Stimulated activated CD4-positive, alpha-beta T cell treated with anti-CD3 and anti-CD28 coated beads, Interleukin-15, amount 100 ng/mL, for 1 hour (primary cell): ENCODE measurements at places on chromosomes 1 and 21.

DNA sequence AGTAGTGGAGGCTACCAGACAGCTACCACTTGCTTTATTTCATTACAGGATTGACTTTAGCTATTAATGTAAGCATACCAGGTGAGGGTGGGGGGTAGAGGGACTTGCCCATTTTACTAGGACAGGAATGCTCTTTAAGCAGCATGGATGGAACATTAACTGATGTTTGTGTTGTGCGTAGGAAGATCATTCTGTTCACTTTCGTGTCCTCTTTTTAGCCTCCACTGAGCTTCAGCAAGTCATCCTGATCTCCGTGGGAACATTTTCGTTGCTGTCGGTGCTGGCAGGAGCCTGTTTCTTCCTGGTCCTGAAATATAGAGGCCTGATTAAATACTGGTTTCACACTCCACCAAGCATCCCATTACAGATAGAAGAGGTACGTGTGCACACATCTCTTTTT, 29.3 kb downstream of the IFNGR2 start:
- no peak for DNase-seq

DNA sequence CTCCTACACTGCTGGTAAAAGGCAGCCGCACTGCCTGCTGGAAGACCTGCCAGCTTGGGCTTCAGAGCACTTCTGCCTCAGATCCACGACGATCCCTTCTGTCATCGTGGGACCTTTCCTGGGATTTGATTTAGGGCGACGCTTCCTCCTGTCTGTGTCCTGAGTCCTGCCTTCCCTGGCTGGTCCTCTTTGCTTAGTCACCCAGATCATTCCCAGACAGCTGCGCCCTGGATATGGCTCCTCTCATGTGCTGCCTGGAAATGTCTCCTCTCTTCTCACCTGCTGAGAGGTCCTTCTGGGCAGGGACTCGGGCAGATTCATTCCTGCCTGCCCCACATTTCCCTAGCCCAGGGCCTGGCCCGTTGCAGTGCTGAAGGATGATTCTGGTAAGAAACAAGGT, 72.4 kb upstream of the POU3F1 start:
- DNase-seq, result no peak

GRCh38 chr1:42765269-42765668, 1.6 kb downstream of the P3H1 start:
- DNase-seq, result no peak

DNA sequence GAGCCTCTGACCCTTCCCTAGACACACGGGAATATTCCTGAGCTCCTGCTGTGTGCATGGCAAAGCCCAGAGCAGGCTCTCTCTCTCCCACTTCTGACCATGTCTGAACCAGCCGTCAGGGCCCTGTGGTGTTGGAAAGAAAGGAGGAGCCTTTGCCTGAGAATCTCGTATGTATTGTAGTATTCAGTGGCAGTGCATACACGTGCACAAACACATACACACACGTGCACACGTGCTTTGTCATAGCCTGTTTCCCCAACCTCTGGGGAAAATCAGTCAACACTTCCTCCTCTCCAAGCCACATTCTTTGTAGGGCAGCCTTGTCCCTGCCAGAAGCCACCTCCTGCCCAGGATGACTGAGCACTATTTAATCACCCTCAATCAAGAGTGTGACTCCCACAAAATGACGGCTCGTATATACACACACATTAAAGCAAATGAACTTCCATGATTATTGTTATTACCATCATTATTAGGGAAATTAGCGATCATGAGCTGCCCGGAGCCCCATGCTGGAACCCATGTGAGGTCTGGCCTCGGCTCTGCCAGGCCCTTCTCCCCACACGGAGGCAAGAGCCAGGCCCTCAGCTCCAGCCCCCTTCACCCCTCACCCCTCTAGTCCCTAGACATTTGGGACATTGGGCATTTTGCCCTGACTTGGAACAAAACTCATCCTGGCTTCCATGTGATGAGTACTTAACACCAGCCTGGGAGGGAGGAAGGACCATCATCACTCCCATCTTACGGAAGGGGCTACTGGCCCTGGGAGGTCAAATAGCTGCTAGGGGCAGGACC, 331.9 kb downstream of the NPHP4 start:
- DNase-seq, result no peak

- no peak for DNase-seq
These were observed 3.7 kb upstream of the LRP8 start for GRCh38 chr1:53331446-53332185.

DNA sequence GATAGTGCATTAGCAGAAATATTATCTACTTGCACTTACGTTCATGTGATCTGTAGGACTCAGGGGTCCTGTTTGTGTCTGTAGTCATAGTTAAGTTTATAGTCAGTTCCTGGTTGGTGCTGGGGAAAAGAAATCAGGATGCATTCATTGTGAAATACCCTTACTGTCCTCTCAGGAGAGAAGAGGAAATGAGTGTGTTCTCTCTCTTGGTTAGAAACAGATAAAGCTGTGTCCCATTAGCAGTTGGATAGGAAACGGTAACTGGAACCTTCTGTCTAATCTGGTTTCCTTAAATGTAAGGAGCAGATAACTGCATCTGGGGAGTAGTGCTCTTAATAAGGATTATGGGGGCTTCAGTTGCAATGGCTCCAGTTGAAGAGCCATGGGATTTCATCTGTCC, 8.9 kb downstream of the SDCCAG8 start:
- no peak for DNase-seq

DNA sequence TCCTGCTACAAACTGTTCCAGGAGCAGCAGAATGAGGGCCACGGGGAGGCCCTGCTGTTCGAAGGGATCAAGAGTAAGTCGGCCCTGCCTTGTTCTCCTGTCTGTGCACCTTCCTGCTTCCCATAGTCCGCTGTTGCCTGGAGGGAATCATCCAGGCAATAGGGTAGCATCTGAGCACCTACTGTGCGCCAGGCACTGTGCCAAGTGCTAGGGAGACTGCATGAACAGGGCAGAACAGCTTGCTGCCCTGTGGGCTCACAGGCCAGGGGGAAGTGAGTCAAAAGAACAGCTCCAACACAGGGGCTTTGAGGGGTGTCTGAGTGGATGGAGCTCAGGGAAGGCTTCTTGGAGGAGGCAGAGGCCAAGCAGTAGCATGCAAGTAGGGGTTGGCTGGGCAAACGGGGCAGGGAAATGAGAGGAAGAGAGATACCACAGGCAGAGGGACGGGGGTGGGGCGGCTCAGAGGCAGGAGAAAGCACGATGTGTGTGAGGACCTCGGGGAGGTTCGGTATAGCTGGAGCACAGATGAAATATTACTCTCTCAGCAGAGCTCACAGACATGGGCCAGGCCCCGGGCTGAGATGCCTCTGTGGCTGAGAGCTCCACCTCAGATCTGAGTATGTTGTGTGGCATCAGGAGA, 15.5 kb upstream of the PADI6 start:
- DNase-seq, result no peak

- no peak for DNase-seq
These were observed at the start of gene KRTAP12-2 for GRCh38 chr21:44666401-44667320. KRTAP12-2 (minus strand) TSS chr21:44666927; CDS start chr21:44666886, 41 bp downstream.

- DNase-seq, result peak; percentile 34
These were observed at the start of gene IFI6 for GRCh38 chr1:27671964-27672749. IFI6 (minus strand) TSS chr1:27672192; CDS start chr1:27669314, 2,878 bp downstream.

DNA sequence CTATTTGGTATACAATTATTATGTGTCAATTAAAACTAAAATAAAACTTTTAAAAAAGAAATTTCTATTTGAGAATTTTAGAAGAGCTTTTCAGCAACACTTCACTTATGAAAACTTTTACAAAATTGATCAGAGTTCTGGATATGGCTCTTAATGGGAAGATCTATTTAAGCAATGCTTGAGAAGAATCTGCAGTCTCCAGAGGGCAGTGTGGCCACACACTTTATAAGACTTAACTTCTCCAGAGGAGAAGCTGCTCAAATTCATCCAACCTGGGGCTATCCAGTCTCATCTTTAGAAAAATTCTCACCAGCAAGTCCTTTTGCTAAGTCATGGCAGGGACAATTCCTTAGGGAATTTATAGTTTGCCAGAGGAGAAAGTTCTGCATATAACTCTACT, 25.2 kb upstream of the AGO1 start:
- no peak for DNase-seq

DNA sequence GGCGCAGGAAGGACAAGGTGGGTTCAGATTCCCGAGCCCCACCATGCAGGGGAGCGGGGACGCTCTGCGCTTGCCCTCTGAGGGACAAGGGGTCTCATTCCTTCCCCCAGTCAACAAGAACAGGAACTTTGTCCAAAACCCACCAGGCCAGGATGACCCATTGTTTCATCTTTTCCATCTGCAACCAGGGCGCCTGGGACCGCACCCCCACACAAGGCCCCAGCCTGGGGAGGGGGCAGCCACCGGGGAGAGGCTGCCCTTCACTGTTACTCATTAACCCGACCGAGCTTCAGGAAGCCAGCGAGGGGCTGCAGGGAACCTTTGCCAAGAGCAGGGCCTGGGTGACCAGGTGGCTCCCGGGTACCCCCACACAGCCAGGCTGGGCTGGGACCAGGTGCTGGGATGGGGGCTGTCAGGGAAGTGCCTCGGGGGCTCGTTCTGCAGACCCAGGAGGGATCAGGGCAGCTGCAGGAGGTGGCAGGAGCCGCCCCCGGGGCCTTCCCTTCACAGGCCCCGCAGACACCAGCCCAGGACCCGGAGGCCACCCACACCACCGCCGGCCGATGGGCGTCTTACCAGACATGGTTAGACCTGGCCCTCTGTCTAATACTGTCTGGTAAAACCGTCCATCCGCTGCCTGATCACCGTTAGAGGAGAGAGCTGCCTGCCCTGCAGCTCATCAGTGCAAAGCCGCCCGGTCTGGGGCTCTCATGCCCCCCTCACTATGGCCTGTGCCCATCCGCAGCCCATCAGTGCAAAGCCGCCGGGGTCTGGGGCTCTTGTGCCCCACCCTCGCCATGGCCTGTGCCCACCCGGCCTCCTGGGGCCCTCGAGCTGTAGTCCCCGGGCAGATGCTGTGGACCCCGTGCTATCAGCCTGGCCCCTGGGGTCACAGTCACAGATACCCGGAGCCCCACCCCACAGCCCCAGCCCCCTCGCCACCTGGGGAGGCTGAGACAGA, 4.9 kb upstream of the TTLL10 start:
- no peak for DNase-seq

- DNase-seq, result no peak
These were observed 6.9 kb downstream of the CD2 start for GRCh38 chr1:116760996-116761665.

GRCh38 chr1:196381544-196381943, 226.7 kb downstream of the KCNT2 start:
- DNase-seq, result no peak

- DNase-seq, result no peak
These were observed 15.4 kb downstream of the L1TD1 start for GRCh38 chr1:62209931-62210595.

GRCh38 chr1:205137901-205138300, 16.1 kb upstream of the RBBP5 start:
- no peak for DNase-seq

DNA sequence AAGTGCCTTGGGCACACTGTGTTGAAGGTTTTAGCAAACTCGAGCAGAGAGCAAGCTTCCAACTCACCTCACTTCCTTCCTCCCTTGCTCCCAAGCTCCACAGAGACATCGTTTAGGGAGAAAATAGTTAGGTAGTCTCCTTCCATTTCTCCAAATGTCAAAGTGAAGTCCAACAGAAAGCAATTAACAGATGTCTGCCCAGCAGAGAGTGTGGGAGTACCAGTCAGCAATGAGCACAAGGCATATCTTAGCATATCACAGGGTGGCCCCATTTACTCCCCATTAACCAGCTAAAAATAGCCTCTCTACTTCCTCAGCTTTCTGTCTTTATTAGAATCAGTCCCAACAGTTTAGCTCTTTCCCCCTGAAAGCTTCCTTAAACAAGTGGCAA, 334.2 kb upstream of the CAMK1G start:
- no peak for DNase-seq

DNA sequence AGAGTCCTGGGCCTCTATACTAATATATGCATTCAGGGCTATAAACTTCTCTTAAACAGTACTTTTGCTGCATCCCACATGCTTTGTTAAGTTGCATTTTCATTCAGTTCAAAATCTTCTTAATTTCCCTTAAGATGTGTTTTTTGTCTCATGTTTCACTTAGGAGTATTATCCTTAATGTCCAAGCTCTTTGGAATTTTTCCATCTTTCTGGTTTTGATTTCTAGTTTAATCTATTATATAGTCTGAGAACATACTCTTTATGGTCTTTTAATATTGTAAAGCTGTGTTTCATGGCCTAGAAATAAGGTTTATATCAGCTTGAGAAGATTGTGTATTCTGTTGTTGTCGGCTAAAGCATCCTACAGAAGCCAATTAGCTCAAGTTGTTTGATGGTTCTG, 1041.8 kb downstream of the PLA2G4A start:
- DNase-seq, result no peak

DNA sequence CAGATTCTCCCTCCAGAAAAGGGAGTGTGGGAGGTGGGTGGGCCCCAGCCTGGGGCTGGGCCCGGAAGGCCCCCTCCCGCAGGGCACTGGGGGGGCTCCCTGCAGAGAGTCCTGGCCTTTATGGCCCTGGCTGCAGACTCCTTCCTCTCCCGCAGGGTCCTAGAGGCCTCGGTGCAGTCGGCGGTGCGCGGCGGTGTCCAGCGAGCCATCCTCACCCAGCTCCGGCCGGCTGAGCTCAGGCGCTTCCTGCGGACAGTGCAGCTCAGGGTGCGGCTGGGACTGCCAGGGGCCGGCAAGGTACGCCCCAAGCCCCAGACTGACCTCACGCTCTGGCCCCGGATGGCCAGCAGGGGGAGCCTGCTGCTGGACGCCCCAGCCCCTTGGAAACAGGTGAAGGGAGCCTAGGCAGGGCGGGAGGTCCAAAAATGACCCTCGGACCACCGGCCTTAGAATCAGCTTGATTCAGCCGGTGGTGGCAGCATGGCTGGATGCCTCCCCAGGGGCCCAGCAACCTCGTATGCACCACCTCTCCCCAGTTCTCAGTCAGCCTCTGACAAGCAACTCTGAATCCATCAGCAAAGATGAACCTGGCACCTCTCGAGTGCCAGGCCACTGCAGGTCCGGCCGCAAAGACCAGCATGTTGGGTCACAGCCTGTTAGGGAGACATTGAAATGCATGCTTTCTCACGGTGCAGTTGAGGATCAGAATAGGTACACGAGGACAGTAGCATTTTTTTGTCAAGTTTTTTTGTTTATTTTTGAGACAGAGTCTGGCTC, 20.6 kb downstream of the MTHFR start:
- DNase-seq, result no peak

- no peak for DNase-seq
These were observed 1.7 kb upstream of the TRPM2 start for GRCh38 chr21:44351535-44352252.

DNA sequence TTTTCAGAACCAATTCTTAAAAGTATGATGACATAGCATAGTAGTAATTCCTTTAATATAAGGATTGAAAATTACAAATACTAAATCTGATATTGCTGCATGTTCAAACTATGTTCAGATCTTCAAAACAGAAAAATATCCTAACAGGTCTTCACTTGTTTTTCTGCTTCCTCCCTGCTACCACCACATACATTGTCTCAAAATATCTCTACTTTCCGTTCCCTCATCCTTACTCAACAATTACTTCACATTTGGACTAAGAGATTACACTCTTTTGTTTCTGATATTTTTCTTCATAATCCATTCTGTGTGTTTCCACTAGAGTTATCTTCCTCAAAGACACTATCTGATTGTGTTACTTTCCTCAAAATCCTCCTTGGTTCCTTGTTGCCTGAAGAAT, 125.1 kb downstream of the NEK7 start:
- DNase-seq, result no peak

GRCh38 chr1:207085887-207086286, 2.8 kb upstream of the C4BPB start:
- DNase-seq, result no peak
